ENCODE measurements at places on chromosomes 5 and 9.

DNA sequence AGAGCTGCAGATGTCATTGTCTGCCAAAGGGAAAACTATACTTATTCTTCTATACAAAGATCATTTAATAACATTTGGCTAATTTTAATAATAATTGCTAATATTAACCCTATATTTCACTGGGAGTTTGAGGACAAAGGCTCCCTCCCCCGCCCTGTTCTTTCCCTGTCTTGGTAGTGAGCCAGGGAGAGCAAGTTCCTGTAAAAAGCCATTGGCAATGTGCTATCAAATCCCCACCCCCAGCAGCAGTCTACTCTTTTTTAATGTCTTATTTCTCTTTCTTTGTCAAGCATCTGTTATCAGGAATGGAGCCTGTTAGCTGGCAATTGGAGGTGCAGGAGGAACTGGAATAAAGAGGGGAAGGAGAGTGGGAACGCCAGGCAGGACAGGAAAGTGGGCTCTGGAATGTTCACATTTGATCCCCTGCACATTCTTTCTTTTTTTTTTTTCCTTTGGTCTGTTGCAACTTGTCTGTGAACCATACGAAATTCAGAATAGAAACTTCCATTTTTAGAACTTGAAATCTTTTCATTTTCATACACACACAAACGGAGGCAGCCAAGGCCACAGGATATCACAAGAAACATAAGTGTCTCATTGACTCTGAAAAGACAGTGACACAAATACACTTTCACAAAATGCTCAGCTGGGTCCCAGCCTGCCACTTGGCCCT lies 664.8 kb upstream of the ZNF608 start:
- no peak for DNase-seq

DNA sequence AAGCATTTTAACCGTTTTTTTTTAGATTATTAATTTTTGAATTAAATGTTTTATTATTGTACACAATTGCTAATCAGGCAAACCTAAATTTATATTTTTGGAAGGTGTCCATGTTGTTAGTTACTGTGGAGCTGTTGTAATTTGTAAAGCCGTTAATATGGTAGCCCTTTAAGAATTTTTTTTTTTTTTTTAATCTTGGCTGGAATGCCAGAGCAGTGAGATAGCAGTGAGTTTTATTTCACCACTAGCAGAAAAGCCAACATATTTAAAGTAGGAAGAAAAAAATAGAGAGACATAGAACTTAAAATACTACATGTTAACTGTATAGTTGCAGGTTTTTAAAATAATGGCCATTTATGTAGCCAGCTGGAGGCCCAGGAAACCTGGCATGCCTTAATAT lies 35.3 kb upstream of the RNF20 start:
- DNase-seq, result no peak

GRCh38 chr5:676699-677076 lies 16.5 kb downstream of the TPPP start:
- no peak for DNase-seq

DNA sequence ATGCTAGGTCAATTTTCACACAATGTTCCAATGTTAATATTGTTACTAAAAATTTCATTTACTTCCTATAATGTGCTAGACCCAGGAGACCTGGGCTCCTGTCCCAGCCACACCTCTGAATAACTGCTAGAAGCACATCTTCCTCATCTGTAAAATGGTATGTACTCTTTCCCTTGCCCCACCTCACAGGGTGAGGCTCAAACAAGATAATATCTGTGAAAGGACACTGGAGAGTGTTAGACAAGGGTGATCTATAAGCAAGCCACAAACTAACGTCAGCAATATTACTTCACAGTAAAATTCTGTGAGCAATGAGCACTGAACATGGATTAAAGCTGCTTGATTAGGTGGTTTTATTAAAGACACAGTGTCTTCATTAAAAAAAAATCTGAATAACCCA lies 186.4 kb downstream of the EPB41L4A start:
- DNase-seq, result no peak

- DNase-seq, result no peak
Measured at GRCh38 chr5:109645707-109646192, 44.0 kb upstream of the MAN2A1 start.

DNA sequence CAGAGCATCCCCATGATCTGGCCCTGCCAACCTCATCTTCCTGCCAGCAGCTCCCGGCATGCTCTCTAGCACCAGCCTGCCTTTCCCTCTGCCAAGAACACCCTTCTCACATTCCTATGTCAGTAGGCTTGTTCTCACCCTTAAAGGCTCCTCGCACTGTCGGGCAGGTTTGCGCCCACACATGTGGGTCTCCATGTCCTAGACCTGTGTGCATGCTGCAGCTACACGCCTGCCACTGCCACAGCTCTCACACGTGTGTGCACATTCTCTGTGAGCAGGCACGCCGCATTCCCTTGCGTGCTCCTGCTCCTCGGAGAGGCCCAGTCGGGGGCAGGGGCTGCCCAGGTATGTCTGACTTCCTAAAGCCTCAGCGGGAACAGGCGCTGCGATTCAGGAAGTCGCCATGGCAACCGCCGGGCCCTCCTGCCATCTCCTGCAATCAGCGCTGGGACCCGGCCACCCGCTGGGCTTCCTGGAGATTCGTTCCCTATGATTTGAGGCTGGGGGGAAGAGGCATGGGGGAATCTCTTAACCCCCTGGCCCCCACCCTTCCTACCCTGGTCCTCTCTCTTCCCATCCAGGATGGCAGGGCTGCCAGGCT lies 28.1 kb downstream of the NDUFA8 start:
- no peak for DNase-seq

GRCh38 chr5:163682234-163682633 lies 176.8 kb downstream of the MAT2B start:
- no peak for DNase-seq

DNA sequence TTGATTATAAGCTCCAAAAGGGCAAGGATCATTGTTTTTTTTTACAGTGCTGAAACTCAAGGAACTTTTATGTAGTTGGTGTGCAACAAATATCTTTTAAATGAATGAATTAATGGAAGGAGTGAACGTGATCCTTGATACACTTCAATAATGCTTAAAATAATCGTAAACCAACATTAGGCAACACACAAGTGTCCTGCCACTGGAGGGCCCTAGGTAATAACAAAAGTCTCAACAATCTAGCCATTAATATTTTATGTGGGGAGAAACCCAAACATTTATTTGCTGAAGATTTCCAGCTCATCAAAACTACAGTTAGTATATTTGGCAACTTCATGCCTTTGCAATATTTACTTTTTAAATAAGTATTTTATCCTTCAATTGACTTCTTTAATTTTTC lies 309.0 kb upstream of the FBXL7 start:
- DNase-seq, result no peak

- DNase-seq, result no peak
Measured at GRCh38 chr9:130110166-130110565, 56.5 kb downstream of the GPR107 start.

DNA sequence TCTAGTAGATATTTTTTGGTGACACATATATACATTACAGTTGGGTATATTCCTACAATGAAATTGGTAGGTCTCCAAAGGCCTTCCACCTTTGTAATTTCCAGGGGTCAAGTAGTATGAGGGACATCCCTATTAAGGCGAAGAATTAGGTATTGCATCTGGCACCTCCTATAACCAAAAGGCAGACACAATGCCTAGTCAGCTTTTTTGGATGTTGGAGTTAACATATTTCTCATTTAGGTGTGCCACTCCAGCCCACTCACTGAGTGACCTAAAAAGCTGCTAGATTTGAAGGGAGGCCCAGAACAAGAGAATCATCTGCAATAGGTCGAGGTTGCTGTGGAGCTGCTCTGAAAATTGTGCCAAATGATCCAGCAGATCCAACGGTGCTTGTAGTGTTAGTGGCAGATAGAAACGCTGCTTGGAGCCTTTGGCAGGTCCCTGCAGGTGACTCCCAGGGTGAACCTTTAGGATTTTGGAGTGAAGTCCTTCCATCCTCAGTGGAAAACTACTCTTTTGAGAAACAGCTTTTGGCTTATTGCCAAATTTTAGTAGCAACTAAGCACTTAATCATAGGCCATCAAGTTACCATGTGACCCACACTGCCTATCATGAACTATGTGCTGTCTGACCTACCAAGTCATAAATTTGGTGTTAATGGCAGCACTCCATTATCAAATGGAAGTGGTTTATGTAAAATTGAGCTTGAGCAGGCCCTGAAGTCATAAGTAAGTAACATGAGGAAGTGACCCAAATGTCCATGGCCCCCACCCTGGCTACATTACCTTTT lies 15.7 kb upstream of the FNIP1 start:
- no peak for DNase-seq

DNA sequence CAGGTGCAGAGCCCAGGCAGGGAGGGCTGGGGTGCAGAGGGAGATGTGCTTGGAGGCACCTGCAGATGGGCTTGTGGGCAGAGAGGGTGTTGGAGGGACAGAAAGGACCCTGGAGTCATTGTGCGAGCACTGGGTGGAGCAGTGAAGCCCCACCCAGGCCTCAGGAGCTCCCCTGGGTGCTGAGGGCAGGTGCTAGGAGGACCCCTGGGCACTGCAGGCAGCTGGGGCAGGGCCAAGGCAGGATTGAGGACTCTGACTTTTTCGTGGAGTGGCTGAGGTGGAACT lies 10.3 kb upstream of the SLC6A18 start:
- no peak for DNase-seq

- DNase-seq, result no peak
Measured at GRCh38 chr5:153552886-153553285, 62.4 kb downstream of the GRIA1 start.

DNA sequence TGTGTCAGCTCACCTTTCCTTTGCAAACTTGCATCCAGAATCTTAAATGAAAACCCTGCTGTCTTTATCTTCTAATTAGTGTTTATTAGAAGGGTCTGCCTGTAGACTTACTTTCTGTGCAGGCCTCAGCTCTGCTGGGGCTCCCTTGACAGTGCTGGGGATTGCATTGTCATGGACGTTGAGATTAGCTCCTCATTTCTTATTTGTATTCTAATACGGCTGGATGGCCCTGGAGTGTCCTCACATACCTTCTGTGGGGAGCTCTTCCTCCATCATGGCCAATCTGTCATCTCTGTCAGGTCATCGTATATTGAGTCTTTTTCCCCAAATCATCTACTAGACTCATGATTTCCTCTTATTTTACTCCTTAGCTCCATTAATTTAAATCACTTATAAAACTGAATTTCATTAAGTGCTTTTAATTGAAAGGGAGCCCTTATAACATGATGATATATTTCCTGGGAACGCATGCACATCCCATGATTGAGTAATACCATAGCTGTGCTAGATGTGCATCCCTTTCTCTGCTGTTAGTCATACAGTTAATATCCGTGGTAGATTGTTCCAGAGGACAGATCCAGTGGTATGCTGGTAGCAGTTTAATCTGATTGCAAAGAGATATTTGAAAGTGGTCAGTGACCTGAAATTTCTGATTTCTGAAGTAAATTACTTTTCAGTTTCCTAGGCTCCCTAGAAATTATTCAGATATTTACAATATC lies 61.6 kb downstream of the ICE1 start:
- DNase-seq, result no peak

GRCh38 chr9:128250839-128251731 lies 24.7 kb downstream of the GOLGA2 start:
- DNase-seq, result no peak

GRCh38 chr5:61657686-61658085 lies 325.6 kb downstream of the ZSWIM6 start:
- no peak for DNase-seq

- no peak for DNase-seq
Measured at GRCh38 chr5:65762234-65762633, 40.2 kb downstream of the NLN start.

DNA sequence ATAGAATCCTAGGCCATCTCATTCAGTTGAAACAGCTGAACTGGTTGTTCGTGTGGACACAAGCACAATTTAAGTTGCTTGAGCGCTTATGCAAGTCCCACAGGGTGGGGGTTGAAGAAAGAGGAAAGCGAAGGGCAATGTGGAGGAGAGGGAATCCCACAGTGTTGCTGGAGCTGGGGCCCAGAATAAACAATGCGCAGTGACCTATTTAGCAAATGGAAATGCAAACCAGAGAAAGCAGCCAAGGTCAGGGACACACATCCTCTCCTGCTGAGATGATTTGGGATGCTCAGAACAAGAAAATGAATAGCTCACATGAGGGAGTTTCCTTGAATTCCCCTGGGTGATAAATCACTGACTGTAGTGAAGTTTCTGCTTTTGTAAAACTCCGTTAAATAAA lies 838.3 kb downstream of the TLE4 start:
- DNase-seq, result no peak

GRCh38 chr9:134950386-134951210 lies 32.9 kb upstream of the FCN1 start:
- no peak for DNase-seq
